ENCODE measurements at places on chromosomes 4 and X.

DNA sequence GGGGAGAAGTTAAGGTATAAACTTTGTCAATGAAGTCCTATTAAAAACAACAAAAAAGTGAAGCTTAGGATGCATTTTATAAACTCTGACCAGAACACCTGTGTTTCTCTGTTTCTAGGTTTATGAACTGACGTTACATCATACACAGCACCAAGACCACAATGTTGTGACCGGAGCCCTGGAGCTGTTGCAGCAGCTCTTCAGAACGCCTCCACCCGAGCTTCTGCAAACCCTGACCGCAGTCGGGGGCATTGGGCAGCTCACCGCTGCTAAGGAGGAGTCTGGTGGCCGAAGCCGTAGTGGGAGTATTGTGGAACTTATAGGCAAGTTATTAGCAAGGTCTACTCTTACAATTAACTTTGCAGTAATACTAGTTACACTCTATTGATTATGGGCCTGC, 46.6 kb downstream of the HTT start:
- DNase-seq: no peak

DNA sequence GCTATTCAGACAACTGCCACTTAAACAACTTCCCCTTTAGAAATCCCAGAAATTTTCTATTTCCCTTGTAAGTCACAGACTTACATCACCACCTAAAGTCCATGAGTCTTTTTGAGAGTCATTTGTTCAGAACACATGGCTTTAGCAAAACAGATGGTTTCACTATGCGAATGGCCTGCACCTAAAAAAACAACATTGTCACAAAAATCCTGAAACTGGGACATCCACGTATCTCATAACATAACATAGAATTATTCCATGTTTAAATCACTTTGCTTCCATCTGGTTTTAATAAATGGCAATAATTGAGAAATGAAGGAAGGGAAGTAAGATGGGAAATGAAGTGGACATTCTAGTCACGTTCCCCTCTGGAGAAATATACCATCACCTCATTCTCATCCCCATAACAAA, 155.3 kb upstream of the EDNRA start:
- no peak for DNase-seq

DNA sequence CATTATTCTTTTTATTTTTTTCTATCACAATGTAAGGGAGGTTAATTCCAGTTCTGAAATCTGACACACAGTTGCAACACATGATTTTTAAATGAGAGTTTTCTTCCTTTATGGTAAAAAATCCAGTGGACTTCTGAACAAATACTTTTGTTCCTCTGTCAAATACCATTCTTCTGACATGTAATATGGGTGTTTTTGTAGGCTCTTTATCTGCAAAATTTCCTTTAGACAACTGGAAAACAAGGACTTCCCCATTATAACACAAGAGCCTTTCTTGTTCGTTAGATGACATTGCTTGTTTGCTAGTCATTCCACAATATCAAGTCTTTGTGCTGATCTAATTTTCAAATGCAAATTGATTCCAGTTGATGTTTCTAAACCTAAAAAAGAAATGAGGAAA, 7.7 kb downstream of the FANCB start:
- no peak for DNase-seq

- no peak for DNase-seq
These were observed 9.0 kb upstream of the INTU start for GRCh38 chr4:127623797-127624083.

GRCh38 chr4:98747393-98748091, 89.1 kb upstream of the TSPAN5 start:
- DNase-seq: no peak

GRCh38 chr4:35052546-35052945, 1191.8 kb downstream of the ARAP2 start:
- DNase-seq: no peak

DNA sequence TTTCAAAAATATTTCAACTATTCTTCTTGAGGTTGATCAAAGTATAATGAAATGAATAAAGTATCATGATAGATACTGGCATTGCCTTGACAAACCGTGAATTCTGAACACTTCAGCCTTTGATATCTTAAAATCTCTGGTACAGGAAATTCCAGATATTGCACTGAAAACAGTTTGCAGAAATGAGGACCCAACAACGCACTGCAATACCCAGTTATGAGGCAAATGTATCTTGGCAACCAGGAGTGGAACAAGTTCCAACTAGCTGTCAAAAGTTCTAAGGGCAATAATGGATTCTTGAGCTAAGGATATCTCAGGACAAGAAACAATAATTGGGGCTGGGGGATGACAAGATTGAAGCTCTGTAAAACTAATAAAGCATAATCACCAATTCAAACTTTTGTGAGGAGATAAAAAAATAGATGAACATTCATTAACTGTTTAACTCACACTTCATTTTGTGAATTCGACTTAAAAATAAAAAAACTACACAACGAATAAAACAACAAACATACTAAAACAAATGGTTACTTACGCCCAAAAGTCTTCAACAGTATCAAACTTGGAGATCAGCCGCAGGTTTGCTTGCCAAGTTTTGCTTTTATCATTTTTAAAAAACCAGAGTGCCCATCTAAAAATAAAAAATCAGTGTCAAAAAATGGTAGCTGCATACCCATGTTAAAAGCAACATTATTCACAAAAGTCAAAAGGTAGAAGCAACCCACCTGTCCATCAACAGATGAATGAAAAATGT, 38.1 kb downstream of the EIF4E start:
- no peak for DNase-seq

- peak; percentile 1 for DNase-seq
These were observed 807 bp downstream of the PGRMC1 start for GRCh38 chrX:119236623-119237561.

DNA sequence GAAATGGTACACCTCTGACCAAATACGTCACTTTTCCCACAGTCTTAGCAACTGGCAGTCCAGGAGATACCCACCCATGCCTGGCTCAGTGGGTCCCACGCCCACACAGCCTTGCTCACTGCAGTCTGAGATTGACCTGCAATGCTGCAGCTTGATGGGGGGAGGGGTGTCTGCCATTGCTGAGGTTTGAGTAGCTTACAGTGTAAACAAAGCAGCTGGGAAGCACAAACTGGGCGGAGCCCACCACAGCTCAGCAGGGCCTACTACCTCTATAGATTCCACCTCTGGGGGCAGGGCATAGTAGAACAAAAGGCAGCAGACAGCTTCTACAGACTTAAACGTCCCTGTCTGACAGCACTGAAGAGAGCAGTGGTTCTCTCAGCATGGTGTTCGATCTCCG, 52.7 kb downstream of the AMER1 start:
- no peak for DNase-seq

- no peak for DNase-seq
These were observed 119.0 kb downstream of the RTL3 start for GRCh38 chrX:78540171-78540570.

DNA sequence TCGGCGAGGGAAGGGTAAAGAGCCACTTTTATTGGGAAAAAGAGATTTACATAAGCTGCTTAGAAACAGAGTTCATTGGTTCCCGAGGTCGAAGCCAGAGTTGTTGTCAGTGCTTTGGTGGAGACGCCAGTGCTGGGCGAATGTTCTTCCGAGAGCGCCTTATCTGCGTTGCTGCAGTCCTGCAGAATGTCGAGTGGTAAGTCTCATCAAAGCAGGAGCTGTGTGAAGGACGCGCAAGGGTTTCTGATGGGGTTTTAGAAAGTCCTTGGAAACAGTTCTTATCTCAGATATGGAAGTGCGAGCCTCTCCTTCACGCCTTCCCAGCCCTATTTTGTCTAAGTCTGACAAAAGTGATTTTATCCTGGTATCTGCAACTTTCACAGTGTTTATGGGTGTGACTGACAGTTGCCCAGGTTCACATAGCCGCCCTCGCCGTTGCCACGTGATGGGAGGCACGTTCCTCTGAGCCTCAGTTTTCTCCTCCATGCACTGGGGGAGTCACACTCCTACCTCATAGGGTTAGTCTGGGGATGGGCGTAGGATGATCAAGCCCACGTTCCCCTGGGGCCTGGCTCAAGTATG, 47.3 kb upstream of the NSG1 start:
- no peak for DNase-seq

DNA sequence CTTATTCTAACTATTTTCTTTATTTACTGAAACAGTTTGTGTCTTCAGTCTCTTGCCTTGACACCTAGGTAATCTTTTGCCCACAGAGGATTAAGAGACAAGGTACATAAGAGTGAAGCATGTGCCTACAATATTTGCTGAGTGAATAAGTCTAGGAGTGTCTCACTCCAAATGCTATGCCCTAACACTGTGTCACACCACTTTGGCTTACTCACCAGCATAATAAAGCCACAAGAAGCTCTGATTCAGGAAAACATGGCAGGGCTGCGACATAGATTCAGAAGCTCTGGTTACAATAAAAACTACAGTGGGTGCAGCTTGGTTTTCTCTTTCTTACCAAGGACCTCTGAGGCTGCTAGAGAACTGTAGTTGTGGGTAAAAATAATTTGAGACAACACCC, 127.1 kb downstream of the RBM46 start:
- no peak for DNase-seq

- no peak for DNase-seq
These were observed 278.7 kb upstream of the CLNK start for GRCh38 chr4:10963241-10963640.

GRCh38 chr4:61200916-61201526, 895 bp downstream of the ADGRL3 start:
- no peak for DNase-seq

DNA sequence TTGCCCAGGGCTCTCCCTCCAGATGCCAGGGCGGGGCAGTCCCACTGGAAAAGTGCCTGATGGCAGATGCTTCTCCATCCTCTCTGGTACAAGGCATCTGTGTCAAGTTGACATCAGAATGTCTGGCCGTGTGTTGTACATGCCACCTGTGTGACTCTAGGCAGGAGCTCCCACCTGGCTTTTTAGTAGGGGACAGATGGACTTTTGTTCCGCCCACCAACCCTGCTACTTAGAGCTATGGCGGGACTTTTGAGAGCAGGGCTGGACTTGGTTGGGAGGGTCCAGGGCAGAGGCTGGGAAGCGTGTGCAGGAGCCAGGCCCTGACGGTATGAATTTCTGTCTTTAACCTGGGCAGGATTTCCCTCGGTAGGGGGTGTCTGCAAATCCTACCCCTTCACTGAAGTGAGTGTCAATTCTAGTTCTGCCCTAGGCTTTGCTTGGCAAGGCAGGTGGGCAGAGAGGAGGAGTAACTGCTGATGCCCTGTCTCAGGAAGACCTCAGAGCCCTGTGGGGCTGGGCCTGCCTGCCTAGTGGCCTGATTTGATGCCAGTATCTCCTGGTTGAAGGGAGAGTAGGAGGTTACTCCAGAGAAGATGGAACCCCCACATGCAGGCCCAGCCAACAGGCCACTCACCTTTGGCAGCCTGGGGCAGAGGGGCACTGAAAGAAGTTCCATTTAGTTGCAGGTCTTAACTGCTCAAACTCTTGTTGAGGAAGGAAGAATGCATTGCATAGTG, 99.1 kb downstream of the PJA1 start:
- DNase-seq: no peak

DNA sequence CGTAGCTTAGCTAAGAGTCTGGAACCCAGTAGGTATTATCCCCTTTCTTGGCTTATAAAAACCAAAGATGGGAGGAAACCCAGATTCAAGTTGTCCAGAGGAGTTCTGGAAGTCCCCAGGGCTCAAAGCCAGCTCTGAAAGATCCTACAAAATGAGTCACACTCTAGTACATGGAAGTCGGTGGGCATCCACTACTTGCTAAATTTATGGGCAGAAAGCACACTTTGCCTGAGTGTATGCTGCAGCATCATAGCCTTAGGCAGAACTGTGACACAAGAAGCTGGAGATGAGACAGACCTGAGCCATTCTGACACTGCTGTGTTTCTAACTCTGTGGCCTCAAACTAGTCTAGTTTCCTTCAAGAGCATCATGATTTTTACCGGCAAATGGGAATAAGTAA, 429.3 kb downstream of the AFF2 start:
- no peak for DNase-seq

DNA sequence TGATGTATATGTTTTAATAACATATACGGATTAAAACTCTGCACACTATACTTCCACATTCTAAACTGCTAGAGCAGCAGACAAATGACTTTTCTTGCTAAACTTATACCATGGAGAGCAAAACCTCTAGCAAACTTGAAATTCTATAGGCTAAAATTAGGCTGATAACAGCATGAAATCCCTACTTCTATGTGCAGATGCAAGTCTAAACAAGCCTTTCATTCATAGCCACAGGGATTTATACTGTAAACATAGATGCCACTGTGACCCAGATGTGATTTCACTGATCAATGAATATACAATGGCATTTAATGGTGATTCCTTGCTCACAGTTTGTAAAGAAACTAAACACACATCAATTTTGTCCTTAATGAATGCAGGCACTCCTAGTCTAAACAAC, 151.0 kb downstream of the ANTXR2 start:
- DNase-seq: no peak

DNA sequence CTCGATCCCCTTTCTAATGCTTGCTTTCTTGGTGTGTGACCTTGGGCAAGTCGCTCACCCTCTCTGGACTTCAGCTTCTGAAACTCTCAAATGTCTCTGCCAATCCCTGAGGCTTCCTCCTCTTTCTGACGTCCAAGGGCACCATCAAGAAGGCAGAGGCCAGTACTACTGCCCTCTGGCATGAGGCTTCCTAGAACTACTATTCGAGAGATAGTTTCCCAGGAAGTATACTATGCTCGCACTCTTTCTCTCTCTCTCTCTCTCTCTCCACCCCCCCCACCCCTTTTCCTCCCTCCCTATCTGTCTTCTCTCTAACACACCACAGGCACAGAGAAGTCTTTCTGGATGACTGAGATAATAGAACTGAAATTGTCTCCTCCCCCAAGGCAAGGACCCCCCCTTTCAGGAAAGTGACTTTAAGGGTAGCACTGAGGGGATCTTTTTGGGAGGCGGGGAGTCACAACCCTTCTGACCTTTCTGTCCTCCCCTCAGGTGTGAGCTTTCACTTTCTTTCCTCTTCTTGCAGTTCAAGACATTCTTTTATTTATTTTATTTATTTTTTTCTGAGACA, 20.0 kb upstream of the BCOR start:
- DNase-seq: no peak

- DNase-seq: no peak
These were observed 37.1 kb upstream of the SETD7 start for GRCh38 chr4:139593091-139593564.

- no peak for DNase-seq
These were observed 1000.6 kb downstream of the CCSER1 start for GRCh38 chr4:91127831-91128230.

DNA sequence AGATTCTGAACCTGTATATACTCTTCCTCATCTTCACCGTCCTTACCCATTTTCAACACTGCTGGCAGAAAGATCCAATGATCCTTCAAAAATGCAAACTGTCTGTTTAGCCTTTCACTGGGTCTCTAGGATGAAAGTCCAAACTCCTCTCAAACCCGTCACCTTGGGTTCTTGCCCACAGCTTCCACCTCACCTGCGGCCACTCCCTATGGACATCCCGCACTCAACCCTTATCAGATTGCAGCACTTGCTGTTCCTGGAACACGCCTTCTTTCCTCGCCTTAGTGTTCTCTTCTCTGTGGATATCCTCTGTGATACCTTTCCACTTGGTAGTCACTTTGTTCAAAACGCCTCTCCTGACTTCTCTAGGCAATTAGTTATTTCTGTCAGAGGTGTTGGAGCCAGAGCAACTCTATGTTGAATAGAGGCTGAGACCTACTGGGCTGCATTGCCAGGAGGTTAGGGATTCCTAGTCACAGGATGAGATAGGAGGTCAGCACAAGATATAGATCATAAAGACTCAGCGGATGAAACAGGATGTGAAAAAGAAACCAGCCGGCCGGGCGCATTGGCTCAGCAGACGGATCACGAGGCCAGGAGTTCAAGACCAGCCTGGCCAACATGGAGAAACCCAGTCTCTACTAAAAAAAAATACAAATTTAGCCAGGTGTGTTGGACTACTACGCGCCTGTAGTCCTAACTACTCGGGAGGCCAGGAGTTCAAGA, 4.2 kb upstream of the NOCT start:
- DNase-seq: no peak

GRCh38 chrX:71184803-71185495, 38.1 kb upstream of the GJB1 start:
- DNase-seq: no peak

Data from naive thymus-derived CD4-positive, alpha-beta T cell (primary cell).